ENCODE measurements at places on chromosomes 2 and 18. TPM values are rescaled to one million over a fixed set of nuclear protein-coding genes. Genes with fewer than 3 reads are reported as not detected.

DNA sequence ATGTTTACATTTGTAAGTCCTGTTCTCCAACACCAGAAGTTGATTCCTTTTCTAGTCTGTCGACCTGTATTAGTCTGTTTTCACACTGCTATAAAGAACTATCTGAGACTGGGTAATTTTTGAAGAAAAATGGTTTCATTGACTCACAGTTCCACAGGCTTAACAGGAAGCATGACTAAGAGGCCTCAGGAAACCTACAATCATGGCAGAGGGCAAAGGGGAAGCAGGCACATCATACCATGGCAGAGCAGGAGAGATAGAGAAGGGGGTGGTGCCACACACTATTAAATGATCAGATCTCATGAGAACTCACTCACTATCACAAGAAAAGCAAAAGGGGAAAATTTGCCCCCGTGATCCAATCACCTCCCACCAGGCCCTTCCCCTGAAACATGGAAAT, 112.8 kb upstream of the MAP3K20 start:
- no peak for DNase-seq

- DNase-seq = no peak
Observed at GRCh38 chr2:26136451-26136850, 36.4 kb upstream of the GAREM2 start.

DNA sequence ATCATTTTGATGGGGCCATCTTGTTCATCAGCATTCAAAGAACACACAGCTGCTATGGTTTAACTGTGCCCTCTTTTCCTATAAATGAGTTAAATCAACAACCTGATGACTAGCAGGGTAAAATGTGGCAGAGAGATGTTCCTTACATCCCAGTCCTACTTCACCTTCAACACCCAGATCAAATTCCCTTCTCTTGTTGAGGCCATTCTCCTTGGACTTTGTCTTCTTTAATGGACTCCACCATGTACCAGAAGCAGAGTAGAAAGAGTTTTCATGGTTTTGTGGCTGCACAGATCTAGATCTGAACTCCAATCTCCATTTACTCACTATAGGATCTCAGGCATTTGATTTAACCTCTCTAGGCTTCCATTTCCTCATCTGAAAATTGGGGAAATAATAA, 6.4 kb upstream of the UPP2 start:
- no peak for DNase-seq

DNA sequence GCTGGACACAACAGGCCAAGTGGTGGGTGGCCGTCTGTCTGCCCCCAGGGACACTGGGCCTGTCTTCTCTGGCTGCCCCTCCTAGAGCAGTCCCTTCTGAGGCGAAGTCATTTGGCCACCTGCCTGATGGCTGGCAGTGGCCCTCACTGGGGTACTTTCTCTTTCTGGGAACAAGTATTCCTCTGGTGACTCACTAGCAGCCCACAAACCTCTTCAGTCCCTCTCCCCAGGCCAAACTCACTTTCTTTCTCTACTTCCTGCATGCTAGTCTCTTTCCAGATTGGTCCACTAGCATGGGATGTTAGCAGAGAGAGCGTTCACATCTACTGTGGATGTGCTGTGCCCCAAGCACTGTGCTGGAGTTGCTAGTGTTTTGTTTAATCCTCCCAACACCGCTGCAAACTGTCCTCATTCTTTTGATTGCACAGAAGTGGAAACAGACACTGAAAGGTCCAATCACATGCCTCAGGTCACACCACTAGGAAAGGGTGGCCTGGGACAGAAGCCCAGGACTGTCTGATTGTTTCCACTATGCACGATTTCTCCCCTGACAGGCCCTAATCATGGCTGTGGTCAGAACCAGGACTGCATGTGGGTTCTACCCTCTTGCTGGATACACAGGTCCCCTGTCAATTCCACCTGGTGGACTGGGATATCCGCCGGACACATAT, 5.2 kb downstream of the DYSF start:
- DNase-seq = no peak

GRCh38 chr2:118971245-118972122, 29.5 kb downstream of the MARCO start:
- DNase-seq = no peak

- DNase-seq = no peak
Observed at GRCh38 chr2:158743466-158743865, 51.7 kb upstream of the DAPL1 start.

HOXD3 gene
- polyA plus RNA-seq = not detected

- no peak for DNase-seq
Observed at GRCh38 chr2:24642351-24642750, 150.8 kb downstream of the PTRHD1 start.

DNA sequence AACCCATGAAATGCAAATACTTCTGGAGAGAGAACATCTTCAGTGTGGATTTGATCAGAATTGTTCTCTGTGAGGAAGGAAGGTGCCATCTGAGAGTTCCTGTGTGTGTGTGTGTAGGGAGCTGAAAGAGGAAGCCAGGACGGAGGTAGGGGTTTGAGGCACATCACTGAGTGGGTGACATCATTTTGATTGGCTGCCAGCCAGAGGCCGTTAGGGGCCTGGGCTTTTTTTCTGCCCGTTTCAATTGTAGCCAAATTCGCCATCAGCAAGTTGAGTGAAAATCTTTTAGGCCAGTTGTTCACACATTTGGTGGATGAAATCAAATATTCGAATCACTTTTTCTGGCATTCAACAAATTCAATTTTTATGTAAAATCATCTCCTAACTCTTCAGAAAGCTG, 48.9 kb downstream of the TSN start:
- DNase-seq = peak; percentile 29

FEV gene
- not detected for polyA plus RNA-seq

ESPNL gene
- polyA plus RNA-seq = 1.7 TPM

GRCh38 chr2:9346885-9347284, 76.4 kb downstream of the ITGB1BP1 start:
- DNase-seq = no peak

DNA sequence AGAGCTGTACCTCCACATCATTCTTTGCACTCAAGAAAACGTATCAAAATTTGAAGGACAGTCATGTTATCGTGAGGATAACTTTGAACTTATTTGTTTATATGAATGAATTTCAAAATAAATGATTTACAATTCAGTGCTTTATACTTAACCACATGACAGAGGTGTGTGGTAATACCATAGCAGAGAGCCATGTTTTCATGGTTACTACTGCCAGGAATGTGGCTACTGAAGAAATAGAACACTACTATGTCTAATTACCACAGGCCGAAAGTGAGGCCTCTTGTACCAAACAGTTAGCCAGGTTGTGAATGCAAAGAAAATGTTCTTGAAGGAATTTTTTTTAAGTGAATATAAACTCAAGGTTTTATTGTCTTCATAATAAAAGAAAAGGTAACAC, 49.2 kb downstream of the AAK1 start:
- no peak for DNase-seq

- DNase-seq = no peak
Observed at GRCh38 chr2:128390256-128390990, 71.8 kb upstream of the HS6ST1 start.

CTLA4 gene
- polyA plus RNA-seq = not detected

GRCh38 chr2:225531559-225531958, 132.0 kb downstream of the NYAP2 start:
- DNase-seq = no peak

C2orf92 gene
- 15.3 TPM for polyA plus RNA-seq

DNA sequence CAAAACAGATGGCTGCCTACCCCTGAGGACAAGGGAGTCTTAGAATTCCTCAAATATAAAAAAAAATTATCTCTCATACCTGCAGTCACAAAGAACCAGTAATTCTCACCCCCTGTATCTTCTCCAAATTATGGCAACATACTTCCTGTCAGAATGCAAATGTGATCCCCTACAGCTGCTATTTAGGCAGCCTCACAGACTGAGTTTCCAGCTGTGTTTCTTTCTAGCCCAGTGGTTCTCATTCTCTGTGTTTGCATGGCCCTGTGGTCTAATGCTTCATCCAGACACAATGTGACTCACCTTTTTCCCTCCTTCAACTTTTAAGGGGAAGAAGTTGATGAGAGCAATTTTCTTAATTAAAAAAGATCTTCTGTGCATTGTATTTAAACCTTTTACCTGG, 726.3 kb downstream of the TSN start:
- DNase-seq = no peak

CPO gene
- polyA plus RNA-seq = not detected

DNA sequence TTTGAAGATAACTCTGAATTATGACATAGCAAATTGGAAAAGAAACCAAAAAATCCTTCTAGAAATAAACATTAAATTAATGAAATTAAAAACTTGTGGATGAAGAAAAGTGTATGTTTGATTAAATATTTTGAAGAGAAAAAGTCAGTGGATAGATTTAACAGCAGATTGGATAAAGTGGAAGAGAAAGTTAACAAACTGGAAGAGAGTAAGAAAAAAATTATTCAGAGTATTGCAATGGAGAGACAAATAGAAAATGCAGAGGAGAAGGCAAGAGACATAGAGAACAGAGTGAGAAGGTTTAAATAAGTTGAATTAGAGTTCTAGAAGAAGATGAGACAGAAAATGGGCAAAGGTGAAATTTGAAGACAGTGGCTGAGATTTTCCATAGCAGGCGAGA, 162.8 kb downstream of the DIS3L2 start:
- DNase-seq = no peak

PRSS56 gene
- polyA plus RNA-seq = not detected

DNA sequence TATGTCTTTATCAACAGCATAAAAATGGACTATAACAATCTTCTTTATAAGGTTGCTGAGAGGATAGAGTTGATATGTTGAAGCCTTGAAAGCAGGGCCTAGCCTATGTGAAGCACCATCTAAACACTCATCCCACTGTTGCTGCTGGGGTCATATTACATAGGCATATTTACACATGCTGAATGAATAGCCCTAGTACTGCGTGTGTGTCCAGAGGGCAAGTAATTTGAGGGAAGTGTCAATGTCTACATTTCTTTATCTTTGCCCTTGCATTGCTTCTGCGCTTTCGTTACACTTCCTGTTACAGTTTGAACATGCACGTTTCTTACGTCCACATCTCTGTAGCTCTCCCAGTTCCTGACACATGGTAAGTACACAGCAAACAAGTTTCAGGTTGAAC, 280.3 kb upstream of the ATP5MC3 start:
- DNase-seq = no peak

DNA sequence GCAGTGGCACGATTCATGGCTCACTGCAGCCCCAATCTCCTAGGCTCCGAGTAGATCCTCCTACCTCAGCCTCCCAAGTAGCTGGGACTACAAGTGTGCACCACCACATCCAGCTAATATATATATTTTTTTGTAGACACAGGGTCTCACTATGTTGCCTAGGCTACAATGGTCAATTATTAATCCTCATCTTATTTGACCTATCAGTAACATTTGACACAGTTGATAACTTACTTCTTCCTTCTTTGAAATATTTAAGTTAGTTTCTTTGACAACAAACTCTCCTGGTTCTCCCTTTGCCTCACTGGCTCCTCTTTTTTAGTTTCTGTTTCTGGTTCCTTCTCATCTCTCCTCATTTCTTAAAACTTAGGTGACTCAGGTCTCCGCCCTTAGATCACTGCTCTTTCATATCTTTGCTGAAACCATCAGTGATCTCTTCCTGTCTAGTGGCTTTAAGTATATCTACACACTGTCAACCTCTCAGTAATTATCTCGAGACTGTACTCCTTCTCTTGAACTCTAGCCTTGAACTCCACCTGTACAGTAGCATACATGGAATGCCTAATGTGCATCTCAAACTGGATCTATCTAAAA, 11.5 kb downstream of the PGAP1 start:
- DNase-seq = peak; percentile 15

TPO gene
- not detected for polyA plus RNA-seq

DNA sequence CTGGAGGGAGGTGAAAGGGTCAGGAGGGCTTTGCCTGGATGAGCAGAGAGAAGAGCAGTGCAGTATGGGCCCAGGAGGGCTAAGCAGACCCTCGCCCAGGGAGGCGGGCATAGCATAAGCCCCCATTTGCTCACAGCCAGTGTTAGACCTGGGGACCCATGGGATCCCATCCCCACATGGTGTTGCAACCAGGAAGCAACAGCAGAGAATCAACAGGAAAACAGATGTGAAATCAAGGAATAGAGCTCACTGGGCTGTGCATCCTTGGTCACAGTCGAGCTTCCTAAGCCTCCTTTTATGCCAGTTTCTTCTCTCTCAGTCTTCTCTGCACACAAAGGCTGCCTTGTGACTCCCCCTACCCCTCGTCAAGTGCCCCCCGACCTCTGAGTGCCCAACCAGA, 19.9 kb downstream of the ASB18 start:
- DNase-seq = no peak

- DNase-seq = no peak
Observed at GRCh38 chr2:58983111-58983510, 742.0 kb upstream of the FANCL start.

EVX2 gene
- not detected for polyA plus RNA-seq

IRS1 gene
- polyA plus RNA-seq = 3.3 TPM

- DNase-seq = no peak
Observed at GRCh38 chr2:11412449-11412810, 53.5 kb downstream of the E2F6 start.

ALK gene
- polyA plus RNA-seq = not detected

MAB21L4 gene
- polyA plus RNA-seq = not detected

DHX57 gene
- polyA plus RNA-seq = 7.7 TPM

PROKR1 gene
- polyA plus RNA-seq = 0.01 TPM

- DNase-seq = no peak
Observed at GRCh38 chr2:29898999-29899398, 22.4 kb downstream of the ALK start.

DNA sequence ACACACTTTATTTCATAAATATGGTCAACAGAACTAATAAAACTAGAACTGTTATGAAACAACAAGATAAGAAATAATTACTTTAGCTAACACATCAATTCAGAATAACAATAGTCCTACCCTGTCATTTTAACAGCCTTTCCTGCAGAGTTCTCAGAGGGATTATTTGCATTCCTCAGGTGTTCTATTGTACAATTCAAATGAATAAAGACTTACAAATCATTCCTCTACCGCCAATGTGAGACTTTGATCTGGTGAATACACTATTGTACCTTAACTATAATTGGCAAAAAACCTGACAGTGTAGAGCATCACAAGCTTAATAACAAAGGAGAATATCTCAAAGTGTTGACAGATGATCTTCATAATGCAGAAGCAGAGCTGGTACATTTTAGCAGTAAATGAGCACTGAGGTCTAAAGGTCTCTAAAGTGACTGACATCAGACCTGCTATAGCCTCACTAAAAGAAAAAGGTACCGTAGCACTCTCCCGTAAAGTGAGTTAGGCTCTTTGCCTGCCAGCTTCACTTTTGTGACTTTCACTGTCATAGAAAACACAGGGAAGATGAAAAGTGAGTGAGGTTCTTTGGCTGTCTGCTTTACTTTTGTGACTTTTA, 118.8 kb upstream of the SP3 start:
- DNase-seq = no peak

GRCh38 chr18:57581301-57581934, 5.1 kb downstream of the FECH start:
- DNase-seq = peak; percentile 83

GRCh38 chr18:10591896-10592295, 66.1 kb downstream of the NAPG start:
- no peak for DNase-seq

- no peak for DNase-seq
Observed at GRCh38 chr2:14907014-14907612, 274.6 kb downstream of the LRATD1 start.
